Stimulated activated CD8-positive, alpha-beta memory T cell treated with anti-CD3 and anti-CD28 coated beads, Interleukin-15, amount 100 ng/mL, for 24 hours (primary cell): ENCODE measurements at places on chromosomes 3 and 15.

- DNase-seq, result no peak
Observed at GRCh38 chr3:23565041-23565775, 240.5 kb upstream of the UBE2E1 start.

DNA sequence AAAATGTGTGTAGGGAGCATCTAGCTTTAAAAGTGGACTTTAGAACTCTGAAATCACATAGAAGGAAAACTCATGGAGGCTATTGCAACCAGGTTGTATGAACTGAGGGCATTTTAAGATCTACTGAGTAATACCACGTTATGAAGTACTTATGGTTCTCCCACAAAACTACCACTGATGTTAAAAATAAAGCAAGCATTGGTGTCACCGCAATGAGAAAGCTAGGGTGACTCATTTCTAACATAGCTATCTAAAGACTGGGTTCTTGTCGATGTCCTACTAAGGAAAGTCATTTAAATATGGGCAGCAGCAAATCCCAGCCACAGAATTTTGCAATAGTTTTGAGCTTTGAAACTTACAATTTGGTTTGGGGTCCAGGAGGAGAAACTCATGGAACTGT is 584.8 kb downstream of the DIPK2A start:
- no peak for DNase-seq

DNA sequence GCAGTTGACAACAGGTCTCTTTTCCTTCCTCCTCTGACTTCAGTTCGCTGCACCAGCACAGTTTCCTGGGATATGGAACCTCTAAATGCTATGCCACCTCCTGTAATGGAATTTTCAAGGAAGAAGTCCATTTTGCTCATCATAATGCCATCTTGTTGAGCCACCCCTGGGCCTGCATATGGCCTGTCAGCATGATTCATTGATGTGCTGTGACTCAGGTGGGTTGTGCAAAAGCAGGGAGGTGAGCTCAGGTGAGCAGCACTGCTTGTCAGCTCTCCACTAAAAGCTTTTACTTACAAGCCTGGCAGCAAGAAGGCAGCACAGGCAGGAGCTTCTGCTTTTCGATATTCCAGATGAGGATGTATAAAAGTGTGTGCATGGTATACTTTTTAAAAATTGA is 247.1 kb upstream of the LMCD1 start:
- DNase-seq, result no peak

DNA sequence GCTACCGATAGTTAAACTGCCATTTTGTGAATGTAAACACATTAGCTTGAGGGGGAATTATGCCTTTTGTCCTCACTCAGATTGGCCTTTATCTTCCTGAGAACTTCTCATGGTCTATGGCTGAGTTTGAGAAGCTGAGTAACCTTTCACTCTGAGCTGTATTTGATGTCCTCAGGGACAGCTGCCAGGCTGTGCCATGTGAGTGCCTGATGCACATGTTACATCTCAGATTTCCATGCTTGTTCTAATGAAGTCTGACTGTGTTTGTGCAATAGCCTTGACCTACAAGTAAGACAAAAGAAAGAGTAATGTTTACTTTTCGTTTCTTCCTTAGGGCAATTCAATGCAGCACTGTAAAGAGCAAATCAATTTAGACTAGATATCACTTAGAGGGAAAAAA is 44.1 kb upstream of the ARL6 start:
- no peak for DNase-seq

GRCh38 chr3:133376810-133377209 is 23.0 kb upstream of the BFSP2 start:
- no peak for DNase-seq

GRCh38 chr15:69391046-69391757 is 22.9 kb upstream of the KIF23 start:
- no peak for DNase-seq

GRCh38 chr15:99101501-99101900 is 3.4 kb upstream of the SYNM start:
- DNase-seq, result no peak

DNA sequence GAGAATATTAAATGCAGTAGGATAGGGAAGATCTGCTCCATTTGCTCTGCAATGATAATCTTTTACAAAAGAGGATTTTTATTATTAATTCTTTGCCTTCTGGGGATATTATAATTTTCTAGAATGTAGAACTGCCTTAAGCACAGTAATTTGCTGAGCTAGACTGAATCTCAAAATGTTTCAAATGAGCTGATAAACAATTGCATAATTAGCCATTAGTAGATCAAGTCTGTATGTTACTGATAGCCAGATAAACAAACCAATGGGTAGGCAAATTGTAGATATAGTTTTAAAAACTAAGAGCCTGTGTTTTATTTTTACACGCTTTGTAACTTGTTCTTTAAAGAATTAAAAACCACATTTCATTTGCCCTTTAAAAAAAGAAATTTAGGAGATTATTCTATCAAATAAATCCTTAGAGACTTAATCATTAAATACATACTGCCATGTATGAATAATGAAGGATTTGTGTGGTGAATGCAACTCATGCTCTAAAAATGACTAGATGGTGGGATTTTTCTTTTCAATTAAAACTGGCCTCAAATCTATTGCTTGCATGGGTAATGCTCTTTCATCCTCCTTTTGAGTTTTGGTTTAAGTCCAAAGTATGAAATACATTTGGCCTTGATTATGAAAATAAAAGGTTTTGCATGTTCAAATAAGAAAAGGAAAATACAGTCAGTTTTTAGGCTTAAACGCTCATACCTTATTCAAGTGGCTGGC is 32.6 kb upstream of the NANOGP8 start:
- no peak for DNase-seq

DNA sequence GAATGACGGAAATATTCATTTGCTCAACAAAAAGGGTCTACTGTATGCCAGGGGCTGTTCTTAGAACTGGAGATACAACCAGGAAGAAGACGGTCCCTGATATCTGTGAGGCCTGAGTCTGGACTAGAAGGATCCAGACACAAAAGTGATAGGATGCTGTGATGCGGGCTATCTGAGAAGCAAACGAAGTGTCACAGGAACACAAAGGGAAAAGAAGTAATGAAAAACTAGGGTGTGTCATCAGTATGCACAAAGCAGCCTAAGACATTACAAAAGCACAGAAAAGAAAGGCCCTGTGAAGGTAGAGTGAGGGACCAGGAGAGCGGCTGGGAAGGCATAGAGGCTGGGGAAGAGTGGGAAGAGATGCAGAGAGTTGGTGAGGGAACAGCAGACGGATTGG is 63.3 kb upstream of the C3orf80 start:
- DNase-seq, result no peak

DNA sequence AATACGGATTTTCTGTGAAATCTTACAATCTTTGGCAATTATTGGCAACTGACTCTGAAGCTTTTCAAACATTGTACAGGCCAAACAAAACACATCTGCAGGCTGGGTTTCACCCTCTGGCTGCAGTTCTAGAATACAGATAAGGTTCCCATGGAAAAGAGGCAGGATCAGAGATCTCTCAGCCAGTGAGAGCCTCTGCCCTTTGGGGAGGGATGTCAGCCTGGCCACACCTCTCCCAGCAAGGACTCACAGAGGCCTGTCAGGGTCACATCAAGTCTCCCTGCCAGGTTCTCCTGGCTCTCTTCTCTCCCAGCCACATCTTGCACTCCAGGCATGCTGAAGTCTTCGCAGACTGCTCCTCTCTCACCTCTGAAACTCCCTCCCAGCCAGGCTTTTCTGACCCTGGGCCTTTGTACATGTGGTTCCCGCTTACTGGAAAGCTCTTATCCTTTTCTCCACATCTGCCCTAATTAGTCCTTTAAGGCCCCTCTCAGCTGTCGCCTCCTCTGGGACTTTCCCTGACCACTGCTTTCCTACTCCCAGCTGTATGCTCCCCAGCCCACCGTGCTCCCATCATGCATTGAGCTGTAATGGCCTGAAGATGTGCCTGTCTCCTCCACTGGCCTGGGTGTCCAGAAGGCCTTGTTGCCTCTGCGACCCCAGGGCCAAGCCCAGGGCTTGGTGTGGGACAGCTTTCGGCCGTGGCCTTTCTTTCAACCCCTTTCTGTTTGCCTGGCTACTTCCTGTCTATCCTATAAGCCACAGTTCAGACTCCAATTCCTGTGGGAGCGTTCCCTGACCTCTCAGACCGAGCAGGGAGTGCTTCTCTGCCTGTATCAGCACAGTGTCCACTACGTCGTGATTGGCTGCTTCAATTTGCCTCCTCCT is 4.3 kb downstream of the RBP1 start:
- DNase-seq, result no peak

DNA sequence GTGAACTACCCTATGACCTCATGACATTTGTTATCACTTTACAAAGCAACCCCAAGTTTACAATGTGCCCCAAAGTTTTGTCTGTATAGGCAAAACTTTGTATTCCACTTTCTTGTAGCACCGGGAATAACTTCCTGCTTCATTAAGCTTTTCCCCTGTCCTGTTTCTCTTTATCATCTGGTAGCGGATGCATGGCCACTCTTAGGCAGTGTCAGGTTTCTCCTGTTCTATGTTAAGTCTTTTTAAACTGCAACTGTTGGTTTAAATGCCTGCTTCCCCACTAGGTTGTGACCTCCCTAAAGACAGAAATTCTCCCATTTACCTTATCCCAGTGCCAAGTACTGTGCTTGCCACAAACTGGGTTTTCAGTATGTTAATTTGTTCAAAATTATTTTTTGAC is 433.6 kb upstream of the DPH6 start:
- no peak for DNase-seq
